Epithelial cell of proximal tubule (primary cell): ENCODE measurements at places on chromosomes 1 and 21. TPM values are rescaled to one million over a fixed set of nuclear protein-coding genes. Genes with fewer than 3 reads are reported as not detected.

GRCh38 chr1:17008208-17008855, 3.4 kb downstream of the ATP13A2 start:
- DNase-seq = no peak

The WNT3A gene
- total RNA-seq = not detected in 2 replicates

DNA sequence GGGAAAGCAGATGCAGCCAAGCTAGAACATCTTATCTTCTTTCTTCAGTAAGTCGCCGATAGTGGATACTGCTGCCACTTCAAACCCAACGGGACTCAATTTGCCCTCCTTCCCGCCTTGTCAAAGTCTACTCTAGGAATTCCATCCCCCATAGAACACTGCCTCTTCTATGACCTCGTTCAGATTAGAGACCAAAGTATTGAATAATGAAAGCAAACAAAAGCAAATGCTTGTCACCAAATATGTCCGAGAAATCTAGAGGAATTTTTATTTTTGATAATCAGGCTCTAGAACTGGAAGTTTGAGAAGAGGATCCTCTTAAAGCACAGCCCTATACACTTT, 853 bp upstream of the RRAGC start:
- no peak for DNase-seq

The SPRR3 gene
- not detected in 2 replicates for total RNA-seq

GRCh38 chr1:194355488-194356106, 1169.2 kb upstream of the B3GALT2 start:
- no peak for DNase-seq

- DNase-seq = no peak
Measured at GRCh38 chr1:59276439-59276851, 20.4 kb upstream of the FGGY start.

The PAQR6 gene
- 1.4 and 1.5 TPM in 2 replicates for total RNA-seq

DNA sequence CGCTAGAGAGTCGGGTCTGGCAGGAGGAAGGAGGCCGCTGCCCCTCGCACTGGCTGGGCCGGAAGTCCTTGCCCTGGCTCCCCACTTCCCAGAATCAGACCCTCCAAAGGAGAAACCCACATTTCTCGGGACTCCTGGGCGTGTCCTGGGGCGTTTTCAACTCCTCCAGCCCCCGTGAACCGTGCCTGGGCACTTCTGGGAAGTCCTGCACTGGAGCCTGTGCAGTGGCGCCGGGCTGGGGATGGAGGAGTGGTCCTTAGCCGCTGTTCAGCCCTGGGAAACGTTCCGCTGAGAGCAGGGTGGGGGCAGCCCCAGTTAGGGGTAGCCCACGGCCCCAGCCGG, 3.0 kb downstream of the IGSF21 start:
- DNase-seq = no peak

The SYT2 gene
- not detected in 2 replicates for total RNA-seq

DNA sequence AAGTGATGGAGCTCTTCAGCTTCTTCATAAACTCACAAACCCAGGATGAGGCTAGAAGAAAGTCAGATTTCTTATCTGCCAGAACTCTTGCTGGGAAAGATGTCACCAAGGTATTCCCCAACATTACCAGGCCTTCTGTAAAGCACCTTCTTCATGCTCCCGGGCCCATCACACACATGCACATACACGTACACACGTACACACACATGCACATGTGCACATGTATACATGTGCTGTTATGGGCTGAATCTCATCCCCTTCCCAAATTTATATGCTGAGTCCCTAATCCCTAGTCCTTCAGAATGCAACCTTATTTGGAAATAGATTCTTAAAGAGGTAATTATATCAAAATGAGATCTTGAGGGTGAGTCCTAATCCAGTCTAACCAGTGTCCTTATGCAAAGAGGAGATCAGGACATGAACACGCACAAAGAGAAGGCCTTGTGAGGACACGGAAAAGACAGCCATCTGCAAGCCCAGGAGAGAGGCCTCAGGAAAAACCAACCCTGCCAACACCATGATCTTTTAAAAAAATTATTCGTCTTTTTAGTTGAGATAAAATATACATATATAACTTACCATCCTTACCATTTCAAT, 76.4 kb upstream of the LYST start:
- no peak for DNase-seq

- DNase-seq = no peak
Measured at GRCh38 chr1:99110140-99111041, 105.7 kb upstream of the PLPPR5 start.

- DNase-seq = no peak
Measured at GRCh38 chr1:167723707-167724323, 2.0 kb downstream of the MPZL1 start.

- DNase-seq = no peak
Measured at GRCh38 chr1:109368464-109368863, 29.3 kb downstream of the SORT1 start.

- DNase-seq = no peak
Measured at GRCh38 chr1:88751714-88752113, 67.6 kb downstream of the PKN2 start.

GRCh38 chr1:23101887-23102286, 66.8 kb downstream of the LUZP1 start:
- no peak for DNase-seq

- DNase-seq = no peak
Measured at GRCh38 chr1:156437037-156437867, 63.3 kb downstream of the MEF2D start.

- DNase-seq = no peak
Measured at GRCh38 chr1:169460191-169460833, 25.4 kb downstream of the SLC19A2 start.

The PTGS2 gene
- total RNA-seq = 4.3 and 8.7 TPM in 2 replicates

GRCh38 chr1:151847867-151848596, 5.5 kb downstream of the THEM5 start:
- DNase-seq = no peak

The GGPS1 gene
- total RNA-seq = 17.1 and 26.3 TPM in 2 replicates

- no peak for DNase-seq
Measured at GRCh38 chr1:9062846-9063245, 6.6 kb downstream of the SLC2A5 start.

DNA sequence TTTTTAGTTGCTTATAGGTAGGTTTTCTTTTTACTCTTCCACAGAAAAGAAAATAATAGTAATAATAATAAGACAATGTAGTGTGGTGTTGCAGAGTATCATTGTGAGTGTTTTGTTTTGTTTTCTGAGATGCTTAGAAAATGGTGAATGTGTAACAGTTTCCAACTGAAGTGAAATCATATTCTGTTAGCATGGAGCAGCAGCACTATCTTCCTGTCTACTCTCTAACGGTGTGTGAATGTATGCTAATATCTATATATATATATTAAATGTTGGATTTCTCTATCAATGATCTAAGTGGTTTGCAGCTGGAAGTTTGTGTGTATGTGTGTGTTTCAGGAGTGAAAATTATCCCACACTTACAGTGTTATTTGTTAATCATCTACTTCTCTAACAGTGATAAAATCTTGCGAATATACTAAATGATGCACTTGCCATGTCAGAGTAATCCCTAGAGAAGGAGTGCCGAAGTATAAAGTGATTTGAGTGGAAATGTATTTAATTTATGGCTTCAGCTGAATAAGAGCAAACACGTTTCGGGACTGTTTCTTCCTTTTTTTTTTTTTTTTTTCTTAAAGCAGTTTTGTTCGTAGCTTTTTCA, 377 bp downstream of the SAMD13 start:
- DNase-seq = no peak

DNA sequence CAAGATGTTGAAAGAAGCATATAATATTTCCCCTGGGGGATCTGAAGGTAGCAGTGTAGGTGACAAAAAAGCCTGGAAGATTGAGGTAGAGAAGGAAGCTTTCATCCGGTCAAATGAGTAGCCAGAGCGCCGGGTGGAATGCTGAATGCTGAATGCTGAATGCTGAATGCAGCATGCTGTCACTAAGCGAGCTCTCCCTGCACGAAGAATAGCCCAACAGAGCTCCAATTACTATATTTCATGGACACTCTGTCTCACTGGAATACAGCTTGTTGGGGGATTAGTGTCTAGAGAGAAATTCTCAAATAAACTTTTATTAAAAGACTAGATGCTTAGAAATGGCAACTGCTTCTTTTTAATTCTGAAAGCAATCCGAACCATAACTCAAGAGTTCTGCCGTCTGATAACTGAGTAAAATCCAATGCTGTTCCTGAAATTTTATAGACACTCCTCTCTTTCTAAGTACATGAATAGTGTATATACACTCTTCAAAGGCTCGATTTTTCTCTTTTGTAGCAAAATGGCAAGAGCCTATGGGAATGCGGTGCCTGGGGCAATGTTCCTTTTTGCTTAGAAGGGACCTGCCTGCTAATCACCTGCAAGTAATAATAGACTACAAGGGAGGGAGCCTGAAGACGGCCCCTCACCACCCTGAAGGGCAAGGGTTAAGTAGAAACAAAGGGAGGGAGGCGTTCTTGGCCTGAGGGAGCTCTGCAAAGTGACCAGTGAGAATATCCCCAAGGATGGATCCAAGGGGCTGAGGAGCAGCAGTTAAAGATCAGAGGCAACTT, 203.7 kb upstream of the ESRRG start:
- no peak for DNase-seq

GRCh38 chr1:183694755-183695154, 41.6 kb upstream of the APOBEC4 start:
- no peak for DNase-seq

DNA sequence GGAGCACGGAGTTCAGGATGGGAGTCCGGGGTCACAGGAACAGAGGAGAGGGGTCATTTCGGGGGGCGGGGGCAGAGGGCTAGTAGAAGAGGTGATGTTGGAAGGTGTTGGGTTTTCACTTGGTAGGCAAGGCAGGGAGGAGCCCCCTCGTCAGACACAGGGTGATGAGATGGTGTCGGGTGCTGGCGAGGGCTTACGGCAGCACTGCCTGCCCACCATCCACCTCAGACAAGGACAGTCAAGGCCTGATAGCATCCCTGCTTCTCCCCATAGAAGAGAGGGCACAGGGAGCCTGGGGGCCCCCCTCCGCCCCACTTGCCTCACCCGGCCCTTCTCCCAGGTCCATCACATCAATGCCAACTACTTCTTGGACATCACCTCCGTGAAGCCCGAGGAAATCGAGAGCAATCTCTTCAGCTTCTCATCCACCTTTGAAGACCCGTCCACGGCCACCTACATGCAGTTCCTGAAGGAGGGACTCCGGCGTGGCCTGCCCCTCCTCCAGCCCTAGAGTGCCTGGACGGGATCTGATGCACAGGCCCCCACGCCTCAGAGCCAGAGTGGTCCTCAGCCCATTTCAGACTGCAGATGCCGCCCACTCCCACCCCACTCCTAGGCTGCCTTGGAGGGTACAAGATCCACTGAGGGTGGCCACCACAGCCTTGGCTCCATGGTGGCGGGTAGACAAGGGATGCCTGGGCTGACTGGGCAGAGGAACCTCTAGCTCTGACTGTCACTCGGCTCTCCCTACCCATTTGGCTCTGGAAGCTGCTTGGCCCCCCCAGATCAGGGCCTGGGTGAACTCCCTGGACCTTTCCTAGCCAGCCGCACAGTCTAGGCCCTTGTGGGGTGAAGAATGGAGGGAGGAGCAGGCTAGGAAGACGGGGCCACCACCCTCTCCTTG, 4.3 kb upstream of the MTFR1L start:
- no peak for DNase-seq

DNA sequence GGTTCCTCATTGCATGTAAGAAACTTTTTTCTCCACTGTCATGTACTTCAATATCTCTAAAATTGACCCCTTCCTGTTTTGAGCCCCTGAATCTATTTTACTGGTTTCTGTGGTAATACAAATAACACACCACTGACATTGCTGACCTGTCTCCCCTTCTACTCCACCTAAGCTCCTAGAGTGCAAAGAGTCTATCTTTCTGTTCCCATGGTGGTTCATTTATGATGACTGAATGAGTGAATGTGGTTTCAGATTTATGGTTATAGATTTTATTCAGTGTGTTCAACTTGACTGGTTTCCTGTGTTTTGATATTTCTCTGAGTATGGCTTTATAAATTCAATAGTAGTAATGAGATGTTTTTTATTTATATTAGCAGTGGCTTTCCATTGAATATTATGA, 127.7 kb downstream of the MAGI3 start:
- no peak for DNase-seq

- no peak for DNase-seq
Measured at GRCh38 chr1:92571578-92571977, 84.9 kb upstream of the GFI1 start.

The PRDM16 gene
- total RNA-seq = under 0.01 and 0.06 TPM in 2 replicates

DNA sequence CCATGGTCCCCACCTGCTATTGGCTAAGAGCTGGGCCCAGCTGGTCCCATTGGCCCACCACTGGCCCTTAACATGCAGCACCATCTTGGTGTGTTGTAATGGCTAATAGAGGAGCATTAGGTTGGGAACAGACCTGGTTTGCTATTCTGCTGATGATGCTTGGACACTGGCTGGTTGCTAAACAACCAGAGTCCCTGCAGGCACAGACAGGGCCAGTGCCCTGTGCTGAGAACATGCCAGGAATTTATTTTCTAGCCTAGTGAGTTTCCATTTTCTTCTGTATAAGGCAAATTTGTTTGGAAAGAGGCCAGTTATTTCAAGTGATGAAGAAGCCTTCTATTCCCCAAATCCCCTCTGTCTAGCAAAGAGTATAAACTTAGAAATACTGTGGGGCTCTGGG, 42.9 kb upstream of the TDRD10 start:
- no peak for DNase-seq

DNA sequence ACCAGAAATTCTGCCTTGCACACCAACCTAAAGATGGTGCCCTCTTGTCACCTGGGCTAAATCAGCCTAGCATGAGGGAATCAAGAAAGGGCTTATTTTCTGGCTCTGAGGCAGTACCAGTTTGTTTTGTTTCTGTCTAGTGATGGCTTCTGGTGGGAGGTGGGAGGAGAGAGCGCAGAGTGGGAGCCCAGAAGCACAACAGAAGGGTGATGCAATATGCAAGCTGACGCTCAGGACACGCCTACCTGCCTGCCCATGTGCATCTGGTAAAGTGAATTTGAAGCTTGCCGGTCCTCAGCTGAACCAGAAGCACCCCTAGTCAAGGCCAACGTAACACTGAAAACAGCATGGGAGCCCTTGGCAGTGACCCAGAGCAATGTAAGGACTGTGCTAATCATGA, 138.4 kb upstream of the TIAM1 start:
- no peak for DNase-seq

The CMPK1 gene
- total RNA-seq = 67.0 and 67.6 TPM in 2 replicates

DNA sequence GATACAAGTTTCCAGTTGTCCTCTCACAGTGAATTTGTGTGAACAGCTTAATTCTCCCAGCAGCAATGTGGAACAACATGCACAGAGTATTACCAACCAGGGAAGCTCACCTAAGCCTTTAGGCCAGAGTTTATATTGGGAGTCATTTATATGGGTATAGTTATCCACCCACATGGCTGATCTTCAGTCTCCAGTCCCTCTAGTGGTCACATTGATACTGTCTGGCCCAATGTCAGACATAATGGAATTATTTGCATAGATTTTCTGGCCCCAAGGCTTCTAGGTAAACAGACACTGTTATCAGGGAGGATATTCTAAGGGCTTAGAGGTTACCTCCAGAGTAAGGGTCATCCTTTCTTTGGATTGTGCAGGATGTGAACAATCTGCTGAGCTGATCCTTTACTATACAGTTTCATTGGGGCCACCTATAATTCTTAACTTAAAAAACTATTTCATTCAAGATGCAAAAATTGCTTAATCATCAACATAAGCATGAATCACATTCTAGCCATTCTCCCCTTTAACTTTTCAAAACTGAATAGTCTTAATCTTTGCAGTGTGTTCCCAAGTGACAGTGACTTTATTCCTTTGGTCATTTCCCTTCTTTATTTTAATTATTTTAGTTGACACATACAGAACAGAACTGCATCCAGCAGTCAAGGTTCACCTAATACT, 210.9 kb downstream of the LTN1 start:
- no peak for DNase-seq

The TTC39A gene
- total RNA-seq = 15.1 and 21.3 TPM in 2 replicates

GRCh38 chr1:24656046-24656445, 12.9 kb downstream of the SRRM1 start:
- DNase-seq = no peak

GRCh38 chr1:221101807-221102605, 222.8 kb downstream of the HLX start:
- no peak for DNase-seq

The FMO2 gene
- total RNA-seq = not detected in 2 replicates
